ENCODE measurements at places on chromosomes 2 and 18.

DNA sequence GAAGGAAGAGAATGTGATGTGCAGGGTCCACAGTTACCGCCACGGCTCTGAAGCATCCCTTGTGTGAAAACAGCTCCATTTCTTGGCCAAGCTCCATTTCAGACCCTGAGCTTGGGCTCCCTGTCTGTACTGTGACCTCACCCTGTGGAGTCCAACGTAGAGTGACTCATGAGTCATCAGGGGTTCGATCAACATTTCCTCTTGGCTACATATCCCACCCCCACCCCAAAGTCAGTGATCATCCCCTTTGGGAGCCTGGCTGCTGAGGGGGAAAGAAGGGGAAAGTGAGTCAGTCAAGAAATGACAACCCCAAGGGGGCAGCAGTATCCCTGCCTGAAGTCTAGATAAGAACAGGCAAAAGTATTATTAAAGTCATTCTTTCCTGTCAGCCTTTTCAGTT is 62.2 kb downstream of the PAPOLG start:
- no peak for DNase-seq

DNA sequence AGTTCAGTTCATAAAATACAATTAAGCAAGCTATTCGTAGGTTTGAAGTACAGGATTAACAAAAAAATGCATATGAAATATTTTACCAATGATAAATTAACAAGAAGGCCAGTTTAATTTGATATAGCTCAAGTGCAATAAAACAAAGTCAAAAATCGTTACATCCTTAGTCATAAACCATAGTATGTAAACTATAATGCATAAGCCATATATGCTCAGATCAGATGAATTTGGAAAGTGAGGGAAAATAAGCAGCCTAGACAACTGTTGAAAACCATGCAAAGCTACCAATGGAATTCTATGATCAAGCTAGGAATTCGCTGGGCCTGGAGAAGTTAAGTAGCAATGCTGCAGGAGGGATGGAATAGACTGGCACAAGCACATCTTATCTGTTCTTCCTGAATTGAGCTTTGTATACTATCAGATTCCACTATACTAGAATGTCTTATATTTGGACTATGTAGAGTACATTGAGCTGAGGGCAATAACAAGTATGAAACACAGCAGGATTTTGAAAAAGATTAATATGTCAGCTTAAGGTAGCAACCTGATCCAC is 682.0 kb downstream of the IRS1 start:
- no peak for DNase-seq

DNA sequence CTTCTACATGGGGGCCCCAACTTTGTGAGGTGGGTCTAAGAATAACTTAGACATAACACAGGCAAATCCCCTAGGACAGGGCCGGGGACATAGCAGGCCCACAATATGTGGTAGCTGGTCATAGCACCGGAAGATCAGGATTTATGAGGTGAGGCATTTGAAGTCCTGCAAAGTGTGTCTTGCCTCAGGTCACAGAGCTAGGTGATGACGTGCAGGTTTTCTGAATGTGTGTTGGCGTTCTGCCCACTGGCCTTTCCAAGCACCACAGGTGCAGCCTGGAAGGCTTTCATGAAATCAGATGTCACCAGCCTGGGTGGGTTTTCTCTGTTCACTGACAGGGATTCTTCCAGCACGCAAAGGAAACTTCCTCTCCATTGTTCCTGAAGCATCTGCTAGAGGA is 119.1 kb downstream of the LRATD1 start:
- DNase-seq: no peak

- no peak for DNase-seq
These were observed 294.0 kb downstream of the RIT2 start for GRCh38 chr18:42821492-42821891.

DNA sequence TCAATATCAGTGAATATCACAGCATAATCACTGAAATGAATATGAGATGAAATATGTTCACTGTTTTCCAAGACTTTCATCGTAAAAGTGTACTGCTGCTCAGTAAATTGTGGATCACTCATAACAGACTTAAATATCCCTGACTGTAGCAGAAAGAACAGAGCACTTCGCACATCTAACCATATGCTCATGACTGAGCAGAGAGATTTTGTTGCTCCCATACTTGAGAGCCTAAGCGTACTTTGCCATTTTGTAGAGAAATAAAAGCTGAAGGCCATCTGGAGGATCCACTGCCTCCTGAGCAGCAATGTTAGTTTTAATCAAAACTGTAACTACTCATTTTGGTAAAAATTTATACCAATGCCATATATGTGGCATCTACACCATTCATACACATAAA is 243.5 kb downstream of the STK39 start:
- no peak for DNase-seq

Data from iPS-NIHi11 (cell line).